ENCODE measurements at places on chromosomes 16 and 17. TPM values are rescaled to one million over a fixed set of nuclear protein-coding genes. Genes with fewer than 3 reads are reported as not detected.

DNA sequence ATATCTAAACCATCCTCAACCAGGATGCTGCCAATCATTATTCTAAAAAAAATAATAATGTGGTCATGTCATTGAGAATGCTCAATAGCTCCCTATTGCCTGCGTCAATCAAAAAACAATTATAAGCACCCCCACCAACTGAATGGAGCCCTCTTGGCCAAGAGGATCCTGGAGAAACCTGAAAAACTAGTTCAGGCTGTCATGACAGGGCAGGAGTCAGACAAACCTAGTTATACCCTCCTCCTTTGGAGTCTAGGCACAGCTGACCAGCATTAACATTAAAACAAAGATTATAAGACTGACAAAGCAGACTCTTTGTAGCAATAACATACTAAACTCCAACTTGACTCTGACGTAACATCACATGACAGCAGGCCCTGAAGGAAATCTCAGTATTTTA lies 119.2 kb upstream of the CCL2 start:
- no peak for DNase-seq

DNA sequence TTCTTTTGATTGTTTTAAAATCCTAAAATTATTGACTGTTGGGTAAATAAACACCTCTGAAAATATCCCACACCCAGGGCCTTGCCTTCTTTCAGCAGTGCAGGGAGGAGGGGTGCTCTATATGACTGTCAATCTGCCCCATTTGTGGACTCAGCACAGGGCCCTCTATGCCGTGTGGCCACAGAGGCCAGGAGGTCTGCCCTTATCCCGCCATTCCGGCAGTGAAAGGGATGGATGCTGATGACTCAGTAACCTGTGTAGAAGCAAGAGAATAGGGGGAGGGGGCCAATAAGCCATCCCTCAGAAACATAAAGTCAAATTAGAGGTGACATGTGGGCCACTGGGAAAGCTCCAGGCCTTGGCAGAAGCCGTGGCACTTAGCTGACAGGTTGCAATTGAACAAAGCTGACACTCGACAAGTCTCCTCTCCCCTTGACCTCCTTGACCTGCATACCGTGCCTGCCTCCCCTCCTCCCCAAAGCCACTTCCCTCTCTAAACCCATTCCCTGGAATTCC lies 281.4 kb upstream of the DYNLRB2 start:
- DNase-seq, result no peak

DNA sequence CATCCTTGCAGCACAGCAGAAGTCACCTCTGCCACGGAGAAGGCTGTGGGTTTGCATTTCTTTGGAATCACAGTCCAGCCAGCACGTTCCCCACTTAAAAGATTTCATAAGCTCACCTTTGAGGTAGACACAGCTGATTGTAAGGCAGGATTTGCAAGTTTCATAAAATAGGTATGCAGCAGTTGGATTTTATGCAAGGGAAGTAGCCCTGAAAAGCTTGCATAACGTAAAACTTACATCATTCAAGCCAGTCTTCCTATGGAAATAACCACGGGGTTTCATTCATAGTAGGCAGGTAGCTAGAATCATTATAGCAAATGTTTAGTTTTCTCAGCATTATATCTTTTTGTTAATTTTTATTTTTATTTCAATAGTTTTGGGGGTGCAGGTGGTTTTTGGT lies 49.8 kb upstream of the ARHGAP44 start:
- no peak for DNase-seq

- DNase-seq, result no peak
Observed at GRCh38 chr16:11291091-11291703, 10.1 kb upstream of the PRM1 start.

Gene ABCC6
- not detected for polyA plus RNA-seq

All from immature natural killer cell (primary cell).